Fibroblast of skin of left quadriceps (primary cell): ENCODE measurements at places on chromosomes 12 and 14.

GRCh38 chr14:53711205-53711604, 245.4 kb downstream of the BMP4 start:
- DNase-seq, result no peak

GRCh38 chr12:62259993-62260732, at the start of gene USP15:
Gene USP15 (plus strand): TSS chr12:62260404. CDS start chr12:62260415, 11 bp downstream.
- DNase-seq, result peak; percentile 97

- DNase-seq, result no peak
Measured at GRCh38 chr12:92551853-92552397, 150.9 kb upstream of the PLEKHG7 start.

- DNase-seq, result no peak
Measured at GRCh38 chr12:84950971-84951546, 38.5 kb upstream of the SLC6A15 start.

GRCh38 chr12:128571906-128572810, 251.6 kb downstream of the SLC15A4 start:
- DNase-seq, result no peak

DNA sequence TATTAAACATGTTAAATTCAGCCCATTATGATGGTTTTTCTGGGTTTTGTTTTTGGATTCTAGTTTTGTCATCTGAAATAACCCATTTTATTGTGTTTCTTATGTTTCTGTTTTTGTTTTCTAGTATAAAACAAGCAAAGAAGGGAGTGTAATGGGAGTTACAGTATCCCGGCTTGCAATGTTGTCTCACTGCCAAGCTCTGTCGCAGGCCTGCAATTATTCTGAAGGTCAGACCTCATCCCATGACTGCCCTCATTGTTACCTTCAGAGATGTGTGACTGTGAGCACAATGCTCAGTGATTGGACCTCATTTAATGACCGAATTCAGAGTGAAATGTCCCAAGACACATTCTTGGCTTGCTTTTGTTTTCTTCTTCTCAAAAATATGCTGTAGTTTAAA, 73.0 kb upstream of the ATF1 start:
- DNase-seq, result no peak

GRCh38 chr12:4932576-4932975, 22.9 kb downstream of the KCNA1 start:
- DNase-seq, result no peak

DNA sequence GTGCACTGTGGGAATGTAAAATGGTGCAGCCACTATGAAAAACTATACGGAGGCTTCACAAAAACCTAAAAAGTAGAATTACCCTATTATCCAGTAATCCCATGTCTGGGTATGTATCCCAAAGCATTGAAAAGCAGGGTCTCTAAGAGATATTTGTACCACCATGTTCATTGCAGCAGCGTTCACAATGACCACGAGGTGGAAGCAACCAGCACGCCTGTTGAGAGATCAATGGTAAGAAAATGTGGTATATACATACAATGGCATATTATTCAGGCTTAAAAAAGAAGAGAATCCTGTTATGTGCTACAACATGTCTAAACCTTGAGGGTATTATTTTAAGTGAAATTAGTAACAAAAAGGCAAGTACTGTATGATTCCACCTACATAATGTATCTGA, 910 bp upstream of the NOPCHAP1 start:
- DNase-seq, result no peak

DNA sequence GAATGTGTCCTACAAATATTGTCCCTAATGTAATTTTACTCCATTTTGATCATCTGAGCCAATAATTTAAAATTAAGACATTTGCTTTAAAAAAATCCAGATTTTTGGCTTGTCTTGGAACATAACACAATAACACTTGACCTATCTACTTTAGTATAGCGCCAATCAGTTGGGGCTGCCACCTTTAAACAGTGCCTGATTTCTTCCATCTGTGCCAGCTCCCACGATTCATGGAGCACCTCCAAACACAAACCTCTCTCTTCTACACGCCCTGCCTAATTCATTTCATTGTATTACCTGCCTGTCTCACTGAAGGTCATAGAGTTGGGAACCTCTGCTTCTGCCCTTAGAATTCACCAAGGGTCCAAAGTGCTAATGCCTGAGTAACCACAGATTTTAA, 352.4 kb downstream of the TMEM132D start:
- no peak for DNase-seq

DNA sequence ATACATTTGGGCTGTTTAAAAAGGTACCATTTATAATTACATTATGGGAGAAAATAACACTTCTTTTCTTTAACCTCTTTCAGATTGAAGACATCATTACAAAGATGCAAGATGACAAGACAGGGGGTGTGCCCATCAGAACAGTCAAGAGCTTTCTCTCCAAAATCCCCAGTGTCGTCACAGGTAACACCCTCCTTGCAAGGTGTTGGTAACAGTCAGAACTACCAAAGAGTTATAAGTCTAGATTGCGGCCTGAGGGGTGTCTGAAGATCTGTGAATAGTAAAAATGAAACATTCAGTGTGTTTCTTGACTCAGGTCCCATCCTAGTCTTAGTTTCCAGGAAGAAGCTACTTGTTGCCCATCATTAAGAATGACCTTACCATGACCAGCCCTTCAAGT, 419.8 kb downstream of the RGS6 start:
- no peak for DNase-seq

GRCh38 chr12:47835831-47836155, 16.1 kb upstream of the HDAC7 start:
- no peak for DNase-seq

DNA sequence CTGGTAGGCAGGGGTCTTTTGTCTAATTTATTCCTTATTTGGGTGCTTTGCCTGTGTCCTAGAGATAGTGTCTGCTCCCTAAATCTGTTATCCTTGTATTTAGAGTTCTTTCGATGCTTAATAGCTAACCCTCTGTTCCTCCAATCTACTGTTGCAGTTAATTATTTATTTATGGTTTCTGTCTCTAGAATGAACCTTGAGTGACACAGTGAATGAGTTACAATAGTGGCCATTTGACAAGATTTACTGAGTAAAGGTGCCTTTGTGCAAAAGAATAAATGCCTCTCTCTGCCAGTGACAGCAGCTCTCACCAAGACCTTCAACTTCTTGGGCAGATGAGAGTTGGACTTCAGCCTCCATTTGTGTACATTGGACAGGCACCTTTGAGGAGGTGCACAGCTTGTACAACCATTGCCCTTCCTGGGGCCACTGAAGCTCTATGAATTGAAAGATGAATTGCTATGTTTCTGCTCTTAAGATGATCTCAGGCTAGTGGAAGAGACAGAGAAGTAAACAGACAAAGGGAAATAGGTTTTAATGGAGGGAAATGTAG, 165.9 kb downstream of the DERA start:
- no peak for DNase-seq

DNA sequence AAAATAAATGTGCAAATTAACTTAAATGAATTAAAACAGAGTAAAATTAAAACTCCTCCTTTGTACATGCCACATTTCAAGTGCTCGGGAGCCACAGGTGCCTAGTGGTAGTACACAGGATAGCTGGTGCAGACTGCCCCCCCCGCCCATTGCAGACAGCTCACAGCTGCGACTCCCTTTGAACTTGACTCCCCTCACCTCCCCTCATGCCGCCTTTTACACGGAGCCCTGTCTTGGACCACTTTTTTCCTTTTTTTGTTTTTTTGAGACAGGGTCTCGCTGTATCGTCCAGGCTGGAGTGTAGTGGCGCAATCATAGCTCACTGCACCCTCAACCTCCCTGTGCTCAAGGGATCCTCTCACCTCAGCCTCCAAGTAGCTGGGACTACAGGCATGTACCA, 11.5 kb downstream of the SETD1B start:
- no peak for DNase-seq

DNA sequence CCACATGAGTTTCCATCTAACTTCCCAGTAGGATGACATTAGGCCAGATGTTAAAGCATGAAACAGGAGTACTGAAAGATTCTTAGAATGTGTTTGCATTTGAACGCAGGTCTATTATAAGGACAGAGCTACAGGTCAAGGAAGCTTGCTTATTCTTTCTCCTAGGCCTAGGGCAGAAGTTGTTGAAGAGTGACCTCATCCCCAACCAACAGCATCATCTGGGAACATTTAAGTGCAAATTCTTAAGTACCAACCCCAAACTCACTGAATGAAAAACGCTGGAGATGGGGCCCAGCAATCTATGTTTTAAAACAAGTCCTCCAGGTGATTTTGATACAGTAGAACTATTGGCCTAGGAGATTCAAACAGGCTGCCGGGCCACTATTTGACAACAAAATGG, 52.4 kb downstream of the PAPLN start:
- no peak for DNase-seq
